ELR (cell line): ENCODE measurements at places on chromosomes 4 and X.

DNA sequence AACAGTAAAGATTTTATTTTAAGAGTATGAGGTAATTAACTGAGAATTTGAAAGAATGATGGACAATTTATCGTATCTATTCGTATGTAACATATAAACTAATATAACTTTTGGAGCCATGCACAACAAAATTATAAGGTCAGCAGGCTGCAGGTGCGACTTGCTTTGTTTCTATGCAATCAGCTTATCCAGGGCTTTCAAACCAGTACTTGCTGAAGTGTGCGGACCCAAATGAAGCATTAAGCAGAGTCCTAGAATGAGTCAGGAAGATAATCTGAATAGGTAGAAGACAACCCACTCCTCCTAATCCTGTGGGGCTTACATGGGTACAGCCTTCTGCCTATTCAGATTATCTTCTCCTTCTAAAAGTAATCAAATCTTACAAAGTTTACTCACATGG, 2.1 kb downstream of the NSD2 start:
- DNase-seq = no peak

DNA sequence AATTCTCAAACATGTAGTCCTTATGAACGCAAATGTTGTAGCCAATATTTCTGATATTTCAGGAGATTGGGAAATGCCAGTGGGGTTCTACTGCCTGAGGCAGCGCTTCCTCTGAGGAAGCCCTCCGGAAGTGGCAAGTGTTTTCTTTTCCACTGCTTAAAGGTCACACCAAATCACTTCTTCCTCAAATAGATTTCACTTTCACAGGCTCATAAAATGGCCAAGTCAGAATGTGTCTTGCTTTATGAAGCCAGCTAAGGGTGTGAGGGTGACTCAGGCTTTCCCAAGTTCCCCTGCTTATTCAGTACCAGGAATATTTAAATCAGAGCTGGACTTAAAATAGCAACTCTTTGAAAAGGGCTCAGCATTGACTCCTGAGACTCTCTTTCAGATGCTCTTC, 514.2 kb upstream of the DIPK2B start:
- DNase-seq = peak; percentile 82

DNA sequence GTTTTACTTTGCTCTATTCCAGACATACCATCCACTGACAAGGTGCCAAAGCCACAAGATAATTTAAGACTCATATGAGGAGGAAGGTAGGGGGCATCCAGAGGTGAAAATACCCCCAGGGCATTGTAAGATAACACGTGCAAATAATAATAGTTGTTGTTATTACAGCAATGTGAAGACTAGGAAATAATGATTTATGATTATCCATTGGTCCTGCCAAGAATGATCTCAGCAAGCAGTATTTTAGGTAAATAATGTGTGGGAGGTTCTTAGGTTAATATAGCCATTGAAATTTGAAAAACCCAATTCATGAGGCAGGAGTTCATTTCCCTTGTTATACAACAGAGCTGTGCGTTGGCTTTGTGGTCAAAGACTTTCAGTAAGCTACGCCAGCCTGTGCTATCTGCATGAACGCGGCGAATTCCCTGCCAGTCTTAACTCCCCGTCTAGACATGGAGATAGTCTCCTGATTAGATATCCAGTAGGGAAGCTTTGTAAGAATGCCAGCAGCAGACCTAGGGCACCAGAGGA, 47.2 kb upstream of the MXRA5 start:
- DNase-seq = no peak

GRCh38 chrX:24465532-24465865, 413 bp downstream of the PDK3 start:
- peak; percentile 2 for DNase-seq

GRCh38 chr4:36363024-36363423, 81.6 kb downstream of the DTHD1 start:
- DNase-seq = peak; percentile 15

- peak; percentile 8 for DNase-seq
These were observed 27.5 kb upstream of the PLS3 start for GRCh38 chrX:115533485-115533884.
